ENCODE measurements at places on chromosomes 4 and X.
A peak's percentile ranks its signal among the peaks of the same experiment; 100 is the strongest.

DNA sequence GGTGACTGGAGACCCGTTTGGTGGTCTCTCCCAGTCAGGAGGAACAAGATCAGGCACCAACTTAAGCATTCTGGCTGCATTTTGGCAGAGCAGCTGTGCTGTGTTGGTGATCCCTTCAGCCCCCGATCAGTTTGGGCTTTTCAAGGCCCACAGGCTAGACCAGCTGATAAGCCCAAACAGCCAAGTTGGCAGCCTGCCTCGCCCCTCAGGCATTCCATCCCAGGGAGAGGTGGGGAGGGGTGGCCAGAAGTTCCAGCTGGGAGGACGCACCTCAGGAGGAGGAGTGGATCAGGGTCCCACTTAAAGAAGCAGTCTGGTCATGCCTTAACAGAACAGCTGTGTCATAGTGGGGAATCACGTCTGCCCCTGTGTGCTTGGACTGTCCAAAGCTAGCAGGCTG is 105.8 kb downstream of the CHIC1 start:
- DNase-seq, result no peak

DNA sequence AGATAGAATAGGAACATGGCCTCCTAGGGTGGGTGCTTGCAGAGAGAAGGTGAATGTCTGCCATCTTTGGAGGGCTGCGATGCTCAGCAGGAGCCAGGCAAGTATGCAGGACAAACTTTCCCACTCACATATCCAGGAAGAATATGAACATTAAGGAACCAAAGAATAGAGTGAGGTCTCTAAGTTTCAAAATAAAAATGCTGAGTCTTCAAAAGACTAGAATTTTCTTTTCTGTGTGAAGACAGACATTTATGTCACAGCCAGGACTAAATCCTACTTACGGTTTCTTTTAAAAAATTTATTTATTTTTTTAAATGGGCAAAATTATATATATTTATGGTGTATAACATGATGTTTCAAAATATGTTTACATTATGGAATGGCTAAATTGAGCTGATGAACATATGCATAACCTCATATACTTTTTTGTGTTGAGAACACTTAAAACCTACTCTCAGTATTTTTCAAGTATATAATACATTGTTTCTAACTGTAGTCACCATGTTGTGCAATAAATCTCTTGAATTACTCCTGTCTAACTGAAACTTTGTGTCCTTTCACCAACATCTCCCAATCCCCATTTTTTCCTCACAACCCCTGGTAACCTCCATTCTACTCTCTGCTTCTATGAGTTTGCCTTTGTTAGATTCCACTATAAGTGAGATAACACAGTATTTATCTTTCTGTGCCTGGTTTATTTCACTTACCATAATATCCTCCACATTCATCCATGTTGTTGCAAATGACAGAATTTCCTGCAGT is 177.8 kb upstream of the HAND2 start:
- no peak for DNase-seq

DNA sequence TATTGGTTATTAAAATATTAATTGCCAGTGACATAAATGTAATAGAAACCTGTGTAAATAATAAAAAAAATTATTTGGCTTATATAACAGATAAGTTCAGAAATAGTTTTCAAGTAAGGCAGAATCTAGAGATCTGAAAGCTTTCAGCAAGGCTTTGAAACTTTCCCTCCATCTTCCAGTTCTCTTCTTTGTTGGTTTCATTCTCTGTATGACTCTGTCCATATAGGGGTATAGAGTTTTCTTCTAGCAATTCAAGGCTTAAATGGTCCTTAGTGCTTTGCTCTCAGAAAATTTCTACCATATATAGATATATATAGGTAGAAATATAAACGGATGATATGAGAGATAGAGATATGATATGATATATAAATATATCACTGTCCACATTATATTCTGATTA is 160.5 kb upstream of the GABRA2 start:
- DNase-seq, result no peak

GRCh38 chr4:122603156-122603574 is 17.7 kb downstream of the IL21 start:
- DNase-seq, result no peak

GRCh38 chr4:83320548-83320947 is 14.1 kb downstream of the HPSE start:
- no peak for DNase-seq

DNA sequence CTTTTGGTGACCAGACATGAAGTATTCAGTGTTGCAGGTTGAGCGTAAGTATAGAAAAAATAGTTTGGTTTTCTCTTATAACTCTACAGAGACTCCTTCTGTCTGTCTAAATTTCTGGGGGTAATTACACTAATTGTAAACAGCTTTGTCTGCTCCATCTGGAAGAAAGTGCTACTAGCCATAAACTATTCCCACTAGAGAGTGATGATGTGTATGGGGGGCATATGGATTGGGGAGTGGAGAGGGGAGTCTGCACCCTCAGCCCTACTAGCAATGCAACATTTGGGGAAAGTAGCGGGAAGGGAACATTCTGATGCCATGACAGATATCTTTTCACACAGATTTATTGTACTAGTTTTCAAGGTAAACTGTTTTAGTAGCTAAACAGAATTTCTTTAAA is 549.7 kb downstream of the TRIML1 start:
- DNase-seq, result no peak

- DNase-seq, result no peak
Measured at GRCh38 chr4:74660866-74661265, 133.5 kb downstream of the BTC start.

- DNase-seq, result no peak
Measured at GRCh38 chr4:32106767-32107166, 1386.6 kb downstream of the PCDH7 start.

- DNase-seq, result no peak
Measured at GRCh38 chr4:4663028-4663427, 121.2 kb upstream of the STX18 start.

DNA sequence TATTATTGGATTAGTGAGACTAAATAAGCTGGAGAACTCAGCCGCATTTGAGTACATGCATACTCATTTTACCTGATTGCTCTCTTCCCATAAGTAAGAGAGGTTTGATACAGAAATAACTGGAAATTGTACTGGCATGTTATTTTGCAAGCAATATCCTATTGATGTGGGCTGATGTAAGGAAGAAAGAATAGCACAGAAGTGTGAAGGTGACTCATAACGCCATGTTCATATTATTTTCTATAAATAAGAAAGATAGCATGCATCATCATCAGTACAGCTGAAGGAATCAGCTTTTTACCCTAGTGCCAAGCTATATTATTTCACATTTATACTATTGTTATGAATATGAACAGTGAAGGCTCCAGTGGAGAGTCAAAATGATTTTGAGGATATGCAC is 138.3 kb upstream of the FAM47A start:
- DNase-seq, result no peak

DNA sequence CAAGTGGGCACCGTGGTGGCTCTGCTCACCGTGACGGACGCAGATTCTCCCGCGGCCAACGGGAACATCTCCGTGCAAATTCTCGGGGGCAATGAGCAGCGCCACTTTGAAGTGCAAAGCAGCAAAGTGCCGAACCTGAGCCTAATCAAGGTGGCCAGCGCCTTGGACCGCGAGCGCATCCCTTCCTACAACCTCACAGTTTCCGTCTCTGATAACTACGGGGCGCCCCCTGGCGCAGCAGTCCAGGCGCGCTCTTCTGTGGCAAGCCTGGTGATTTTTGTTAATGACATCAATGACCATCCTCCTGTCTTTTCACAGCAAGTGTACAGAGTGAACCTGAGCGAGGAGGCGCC is 2.7 kb downstream of the FAT4 start:
- peak; percentile 31 for DNase-seq

DNA sequence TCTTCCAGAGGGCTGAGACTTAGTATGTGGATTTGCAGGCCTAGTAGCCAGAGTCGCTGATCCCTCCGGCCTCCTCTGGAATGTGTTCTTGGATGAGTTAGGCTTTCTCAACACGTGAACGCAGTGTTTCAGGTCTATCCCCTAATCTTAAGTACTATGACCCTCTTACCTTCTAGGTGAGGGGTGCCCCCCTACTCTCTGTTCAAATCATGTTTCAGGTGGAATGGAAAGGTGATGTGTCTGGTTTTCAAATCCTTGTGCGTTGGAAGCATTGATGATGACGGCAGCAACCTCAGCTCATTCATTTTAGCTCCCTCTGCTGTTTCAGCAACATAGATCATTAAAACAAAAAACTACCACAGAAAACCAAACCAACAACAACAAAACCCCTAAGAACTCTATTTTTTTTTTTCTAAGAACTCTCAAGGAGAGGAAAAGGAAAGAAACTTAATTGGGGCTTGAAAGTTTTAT is 56.4 kb downstream of the RWDD4 start:
- DNase-seq, result no peak

DNA sequence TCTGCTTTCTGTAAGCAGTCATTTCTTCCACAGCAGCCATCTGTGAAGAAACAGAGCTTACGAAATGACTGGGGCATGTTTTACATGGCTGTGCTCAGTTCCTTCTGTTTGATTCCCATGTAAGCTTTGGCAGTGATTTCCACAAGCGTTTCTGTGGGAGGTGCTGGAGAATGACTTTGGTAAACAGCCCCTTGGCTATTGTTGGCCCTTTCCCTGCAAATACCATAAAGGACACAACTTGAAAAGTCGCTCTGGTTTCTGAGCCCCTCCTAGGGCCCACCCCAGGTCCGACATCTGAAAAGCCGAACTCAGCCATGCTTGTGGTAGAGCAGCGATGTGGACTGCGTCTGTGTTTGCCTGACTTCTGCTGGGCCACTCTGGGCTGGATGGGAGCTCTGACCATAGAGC is 3.7 kb downstream of the LIMCH1 start:
- no peak for DNase-seq

DNA sequence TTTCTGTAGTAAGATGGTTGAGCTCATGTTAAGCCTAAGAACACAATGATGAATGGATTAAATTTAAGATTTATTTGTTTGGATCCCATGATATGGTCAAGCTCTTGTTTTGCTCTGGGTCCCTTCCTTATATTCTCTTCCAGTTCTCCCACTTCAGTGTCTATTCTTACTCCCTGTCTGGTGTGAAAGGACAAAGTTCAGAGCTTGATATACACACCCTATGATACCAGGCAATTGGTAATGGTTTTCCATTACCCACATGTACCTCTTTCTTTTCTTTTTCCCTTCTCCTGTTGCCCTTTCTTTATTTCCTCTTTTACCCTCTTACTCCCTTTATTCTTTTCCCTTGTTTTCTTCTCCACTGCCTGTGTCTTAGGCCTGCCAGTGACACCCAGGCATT is 223.6 kb downstream of the RAPGEF2 start:
- no peak for DNase-seq

GRCh38 chrX:77652095-77652494 is 133.9 kb downstream of the ATRX start:
- no peak for DNase-seq

DNA sequence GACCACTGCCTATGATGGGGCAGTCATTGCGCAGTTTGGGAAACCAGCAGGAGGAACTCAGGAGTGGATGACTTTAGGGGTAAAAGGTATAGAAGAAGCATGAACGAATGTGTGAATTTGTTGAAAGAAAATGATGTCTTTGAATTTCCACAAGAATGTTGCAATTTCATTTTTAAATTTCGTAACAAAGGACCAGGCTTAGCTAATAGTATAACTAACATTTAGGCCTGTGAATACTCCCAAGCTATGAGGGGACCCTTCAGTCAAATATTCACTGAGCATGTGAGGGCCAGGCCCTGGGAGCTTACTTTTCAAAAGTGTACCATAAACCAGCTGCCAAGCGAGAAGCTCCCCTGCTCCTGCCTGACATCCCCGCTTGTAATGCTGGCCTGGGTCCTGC is 5.3 kb downstream of the MPC1L start:
- DNase-seq, result no peak

- DNase-seq, result no peak
Measured at GRCh38 chr4:55184600-55185523, 59.5 kb upstream of the KDR start.

DNA sequence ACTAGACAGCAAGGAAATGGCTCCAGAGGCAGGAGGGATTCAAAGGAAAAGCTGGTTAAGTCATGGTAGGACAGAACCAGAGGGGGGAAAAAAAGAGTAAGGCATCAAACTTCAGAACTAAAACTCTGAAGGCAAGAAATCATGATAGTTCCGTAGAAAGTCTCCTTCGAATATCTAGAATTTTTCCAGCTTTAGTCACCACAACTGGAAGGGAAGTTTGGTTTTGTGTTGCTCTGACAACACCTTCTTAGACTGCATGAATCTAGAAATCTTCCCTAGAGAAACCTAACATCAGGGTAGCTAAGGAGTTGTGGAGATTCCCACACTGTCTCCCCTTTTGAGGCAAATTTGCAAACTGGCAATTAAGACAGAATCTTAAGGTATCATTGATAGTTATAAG is 33.7 kb downstream of the AMMECR1 start:
- DNase-seq, result no peak

DNA sequence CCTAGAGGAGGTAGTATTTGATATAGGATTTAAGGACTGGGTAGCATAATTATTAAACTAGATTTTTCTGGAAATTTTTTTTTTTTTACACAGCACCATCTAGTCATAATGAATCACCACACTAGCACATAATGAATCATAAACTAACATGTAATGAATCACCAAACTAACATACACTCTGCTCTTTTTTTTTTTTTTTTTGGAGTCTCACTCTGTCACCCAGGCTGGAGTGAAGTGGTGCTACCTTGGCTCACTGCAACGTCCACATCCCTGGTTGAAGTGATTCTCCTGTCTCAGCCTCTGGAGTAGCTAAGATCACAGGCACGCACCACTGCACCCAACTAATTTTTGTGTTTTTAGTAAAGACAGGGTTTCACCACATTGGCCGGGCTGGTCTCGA is 92.5 kb downstream of the FAM13A start:
- no peak for DNase-seq

DNA sequence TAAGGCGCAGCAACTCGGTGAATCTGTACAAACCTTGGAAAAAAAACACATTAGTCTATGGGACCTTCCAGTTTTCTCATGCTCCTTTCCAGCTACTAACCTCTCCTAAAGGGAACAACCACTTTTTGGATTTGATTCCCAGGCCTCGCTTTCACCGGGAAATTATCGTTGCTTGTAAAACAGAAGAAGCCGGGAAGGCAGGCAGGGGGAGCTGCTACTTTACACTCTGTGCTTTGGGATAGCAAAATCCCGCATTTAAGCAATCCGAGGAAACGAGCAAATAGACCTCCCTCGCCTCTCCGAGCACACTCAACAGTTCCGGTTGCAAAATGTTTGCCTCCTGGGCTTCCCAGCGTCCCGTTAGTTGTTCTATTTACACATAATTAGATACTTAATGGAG is 1.2 kb downstream of the CD38 start:
- no peak for DNase-seq

DNA sequence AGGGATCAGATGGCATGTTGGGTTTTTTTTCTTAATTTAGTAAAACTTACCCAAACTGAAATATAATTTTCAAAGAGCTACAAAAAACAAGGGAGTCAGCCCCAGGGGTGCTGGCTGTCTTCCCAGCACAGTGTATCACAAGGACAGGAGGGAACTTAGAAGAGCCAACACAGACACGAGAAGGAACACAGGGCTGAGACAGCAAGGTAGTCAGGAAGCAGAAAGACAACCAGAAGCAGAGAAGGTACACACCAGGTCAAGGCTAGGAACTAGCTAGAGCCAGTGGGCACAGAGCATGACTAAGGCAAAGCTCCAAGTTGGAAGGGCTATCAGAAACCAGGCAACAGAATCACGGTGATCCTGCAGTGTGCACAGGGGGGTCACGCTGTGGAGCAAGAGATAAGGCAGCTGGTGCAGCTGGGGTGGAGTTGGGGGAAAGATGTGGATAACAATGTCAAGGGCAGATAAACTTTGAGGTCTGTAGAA is 168.7 kb downstream of the NR3C2 start:
- no peak for DNase-seq
